ENCODE measurements at places on chromosomes 4 and X.

- DNase-seq = no peak
Observed at GRCh38 chrX:106042296-106042695, 3.8 kb upstream of the SERPINA7 start.

DNA sequence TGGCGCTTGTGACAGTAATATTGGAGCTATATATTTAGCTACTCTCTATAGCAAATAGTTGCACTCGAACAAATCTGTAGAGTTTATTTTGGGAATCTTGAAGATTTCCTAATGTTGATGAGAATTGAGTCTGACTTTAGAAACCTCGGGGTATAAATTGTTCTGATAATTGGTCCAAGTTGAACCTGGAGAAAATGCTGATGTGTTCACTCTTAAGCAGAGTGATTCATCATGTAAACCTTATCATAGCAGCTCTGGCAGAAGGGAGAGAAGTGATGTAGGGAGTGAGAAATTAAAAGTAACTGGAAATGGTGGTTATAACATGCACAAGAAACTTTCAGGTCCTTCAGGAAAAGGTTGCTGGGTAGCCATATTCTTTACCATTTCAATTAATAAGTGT is 16.4 kb upstream of the SLC4A4 start:
- DNase-seq = no peak

GRCh38 chr4:8679032-8679431 is 86.5 kb downstream of the CPZ start:
- DNase-seq = no peak

DNA sequence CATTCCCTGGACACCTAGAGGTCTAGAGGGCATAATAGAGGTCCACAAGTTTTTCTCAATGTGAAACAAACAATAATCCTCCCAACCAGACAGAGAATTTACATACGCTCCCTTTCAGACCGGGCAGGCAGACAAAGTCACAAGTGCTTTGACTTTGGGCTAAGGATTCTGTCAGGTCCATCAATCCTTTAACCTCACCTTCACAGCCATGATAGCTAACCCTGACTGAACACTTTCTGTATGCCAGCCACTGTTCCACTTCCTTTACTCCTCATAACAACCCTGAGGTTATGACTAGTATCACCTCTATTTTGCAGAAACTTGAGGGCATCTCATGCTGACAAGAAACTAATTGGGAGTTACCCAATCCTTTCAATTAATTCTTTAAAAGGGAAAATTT is 118.8 kb upstream of the AFF2 start:
- DNase-seq = no peak

GRCh38 chr4:89216422-89216821 is 91.2 kb downstream of the GPRIN3 start:
- DNase-seq = no peak

DNA sequence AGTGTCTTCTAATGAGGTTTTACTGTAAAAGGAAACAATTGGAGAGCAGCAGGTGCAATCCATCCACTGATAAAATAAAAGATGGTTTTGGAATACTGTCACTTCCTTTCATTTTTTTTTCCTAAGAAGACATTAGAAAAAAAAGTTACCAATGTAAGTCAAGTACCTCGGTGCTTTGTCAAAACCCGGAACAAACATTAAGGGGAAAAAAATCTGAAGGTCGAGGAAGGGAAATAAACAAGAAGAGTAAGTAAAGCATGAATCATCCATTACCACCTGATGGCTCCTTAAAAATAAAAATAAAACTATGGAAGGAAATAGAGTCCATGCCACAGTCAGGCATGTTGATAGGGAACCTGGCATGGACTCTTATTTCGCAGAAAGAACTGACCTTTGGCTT is 15.3 kb upstream of the XPNPEP2 start:
- DNase-seq = no peak

DNA sequence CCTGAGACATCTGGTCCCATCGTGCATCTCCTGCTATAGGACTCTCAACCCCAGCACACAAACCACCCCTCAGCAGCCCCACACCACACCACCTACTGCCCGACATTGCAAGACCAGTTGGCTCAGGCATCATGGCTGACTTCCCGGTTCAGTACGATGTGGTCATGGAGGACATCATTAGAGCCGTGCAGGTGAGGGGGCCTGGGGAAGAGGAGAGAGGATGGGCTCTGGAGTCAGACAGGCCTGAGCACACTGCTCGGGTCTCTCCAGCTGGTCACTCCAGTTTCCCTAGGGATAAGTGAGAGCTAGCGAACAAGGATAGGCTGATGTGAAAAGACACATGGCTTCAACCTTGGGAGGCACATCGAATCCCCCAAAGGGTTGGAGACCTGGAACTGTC is 17.2 kb downstream of the MAGED2 start:
- DNase-seq = no peak

GRCh38 chr4:86630629-86631028 is 36.5 kb downstream of the PTPN13 start:
- no peak for DNase-seq

- no peak for DNase-seq
Observed at GRCh38 chrX:25527156-25527555, 511.4 kb upstream of the ARX start.

GRCh38 chrX:24245202-24245601 is 68.7 kb downstream of the SUPT20HL2 start:
- no peak for DNase-seq

DNA sequence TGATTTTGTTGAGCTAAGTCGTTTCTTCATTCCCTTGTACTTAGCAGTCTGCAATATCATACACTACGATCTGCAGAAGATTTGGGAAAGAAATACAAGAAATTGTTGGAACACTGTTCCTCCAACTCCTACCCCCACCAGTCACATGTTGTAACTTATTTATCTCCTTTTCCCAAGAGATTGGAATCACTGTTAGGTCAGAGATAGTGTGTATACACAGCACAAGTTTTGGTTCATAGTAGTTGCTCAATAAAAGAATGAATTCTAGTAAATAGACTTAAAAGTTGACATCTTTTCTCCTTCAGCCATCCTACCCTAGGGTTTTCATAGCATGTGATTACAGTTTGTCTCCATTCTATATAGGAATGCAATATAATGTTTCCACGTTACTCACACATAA is 68.8 kb downstream of the ARFIP1 start:
- DNase-seq = no peak

DNA sequence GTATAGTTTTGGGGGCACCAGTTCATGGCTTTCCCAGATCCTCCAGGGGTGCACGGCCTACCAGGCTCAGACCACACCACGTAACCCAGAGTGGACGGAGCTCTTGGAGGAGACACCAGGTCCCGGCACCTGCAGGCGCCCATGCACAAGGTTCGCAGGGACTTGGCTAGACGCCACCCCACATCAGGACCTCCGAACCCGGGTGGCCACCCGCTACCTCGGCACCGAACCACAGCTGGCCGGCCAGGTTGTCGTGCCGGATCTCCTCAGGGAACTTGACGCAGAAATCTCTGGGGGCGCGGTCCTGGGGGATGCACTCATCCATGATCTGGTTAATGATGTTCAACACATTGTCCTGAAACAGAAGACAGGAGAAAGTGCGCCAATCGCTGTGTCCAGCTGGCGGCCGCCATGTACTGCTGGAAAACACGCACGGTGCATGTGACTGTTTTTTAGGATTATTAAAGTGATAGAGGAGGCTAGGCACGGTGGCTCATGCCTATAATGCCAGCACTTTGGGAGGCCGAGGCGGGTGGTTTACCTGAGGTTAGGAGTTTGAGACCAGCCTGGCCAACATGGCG is 77.1 kb downstream of the ZFYVE28 start:
- DNase-seq = no peak
